Skeletal muscle tissue (tissue), 5 donors: ENCODE measurements at places on chromosomes 4 and X. TPM values are rescaled to one million over a fixed set of nuclear protein-coding genes. Genes with fewer than 3 reads are reported as not detected.

Gene SPANXA1
- total RNA-seq, result not detected

Gene VCX3A
- not detected for total RNA-seq

Gene CLTRN
- total RNA-seq, result not detected

Gene RPA4
- 2.6 TPM for total RNA-seq

Gene ATOH1
- total RNA-seq, result not detected

Gene HSFX3
- total RNA-seq, result not detected

Gene IL3RA
- 6.3 TPM for total RNA-seq

Gene SLC10A3
- 3.1 TPM for total RNA-seq

Gene GAGE12E
- not detected for total RNA-seq

Gene ADH1A
- 0.52 TPM for total RNA-seq

Gene SPARCL1
- total RNA-seq, result 116 TPM

Gene GUCY1B1
- 15.7 TPM for total RNA-seq

Gene UTP14A
- 17.7 TPM for total RNA-seq

Gene ANXA3
- total RNA-seq, result 14.6 TPM

Gene ASB9
- total RNA-seq, result 3.7 TPM
